ENCODE measurements at places on chromosomes 2 and 18. TPM values are rescaled to one million over a fixed set of nuclear protein-coding genes. Genes with fewer than 3 reads are reported as not detected.

APCDD1 gene
- total RNA-seq, result not detected

C2orf68 gene
- total RNA-seq, result 29.3 TPM

MEX3C gene
- total RNA-seq, result 50.9 TPM

C2orf72 gene
- not detected for total RNA-seq

CRYGD gene
- not detected for total RNA-seq

GRCh38 chr2:241925277-241925676, 55.7 kb downstream of the RTP5 start:
- no peaks in the 10 kb centered on the region for H3K36me3 ChIP-seq
- DNase-seq, result no peak
- no peak overlapping the region for H3K4me3 ChIP-seq
- no peaks in the 10 kb centered on the region for H3K27me3 ChIP-seq

DNA sequence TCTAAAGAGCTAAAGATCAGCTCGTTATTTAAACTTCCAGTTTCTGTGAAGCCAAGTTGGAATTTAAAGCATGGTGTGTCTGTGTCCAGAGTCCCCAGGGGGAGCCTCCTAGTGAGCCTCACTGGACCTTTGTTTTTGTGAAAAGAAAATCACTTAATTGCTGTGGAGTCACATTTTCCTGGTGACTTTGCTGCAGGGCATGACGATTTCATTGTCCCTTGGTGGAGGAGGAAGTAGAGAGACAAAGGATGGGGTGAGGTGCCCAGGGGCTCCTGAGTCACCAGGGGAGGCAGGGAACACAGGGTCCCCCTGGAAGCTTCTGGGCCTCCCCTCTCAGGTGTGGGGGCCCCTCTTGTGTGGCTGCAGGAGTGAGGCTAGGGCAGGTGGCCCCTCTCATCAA, 19.7 kb downstream of the ATP6V1C2 start:
- H3K4me3 ChIP-seq, result no peak overlapping the region
- H3K36me3 ChIP-seq, result no peaks in the 10 kb centered on the region
- H3K4me1 ChIP-seq, result peaks cover 8% of the 10 kb centered on the region
- H3K27me3 ChIP-seq, result no peaks in the 10 kb centered on the region

GRCh38 chr2:198141726-198142125, 337.3 kb downstream of the PLCL1 start:
- H3K27me3 ChIP-seq, result no peaks in the 10 kb centered on the region
- H3K4me3 ChIP-seq, result no peak overlapping the region
- no peak for DNase-seq
- H3K4me1 ChIP-seq, result peaks cover 15% of the 10 kb centered on the region
- peaks cover 5% of the 10 kb centered on the region for H3K36me3 ChIP-seq

DNA sequence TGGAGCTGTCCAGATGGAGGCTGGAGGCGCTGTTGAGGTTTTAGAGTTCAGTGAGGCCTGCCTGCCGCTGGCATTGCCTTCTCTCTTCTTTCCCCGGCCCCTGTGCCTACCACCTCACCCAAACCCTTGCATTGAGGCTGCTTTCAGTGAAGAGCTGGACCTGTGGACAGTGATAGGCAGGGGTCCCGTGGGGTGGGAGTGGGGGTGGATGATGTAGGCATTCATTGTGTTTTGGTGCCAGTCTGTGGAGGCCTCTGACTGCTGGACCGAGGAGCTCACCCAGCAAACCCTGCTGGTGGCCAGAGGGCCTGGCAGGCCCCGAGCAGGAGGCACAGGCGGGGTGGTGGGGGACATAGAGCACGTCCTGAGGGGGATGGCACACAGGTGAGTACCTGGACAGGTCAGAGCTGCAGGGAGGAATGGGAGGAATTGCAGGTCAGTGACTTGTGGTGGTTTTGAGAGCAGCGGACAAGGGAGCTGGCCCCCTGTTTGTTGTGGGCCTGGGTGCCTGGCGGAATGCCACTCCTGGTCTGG, 35.6 kb downstream of the NGEF start:
- H3K4me1 ChIP-seq, result no peaks in the 10 kb centered on the region
- DNase-seq, result no peak

GRCh38 chr2:145411493-145411892, 891.6 kb upstream of the ZEB2 start:
- DNase-seq, result peak; percentile 16
- H3K4me1 ChIP-seq, result peaks cover 9% of the 10 kb centered on the region
- peaks cover 6% of the 10 kb centered on the region for H3K27me3 ChIP-seq
- no peaks in the 10 kb centered on the region for H3K36me3 ChIP-seq
- no peak overlapping the region for H3K27ac ChIP-seq

DNA sequence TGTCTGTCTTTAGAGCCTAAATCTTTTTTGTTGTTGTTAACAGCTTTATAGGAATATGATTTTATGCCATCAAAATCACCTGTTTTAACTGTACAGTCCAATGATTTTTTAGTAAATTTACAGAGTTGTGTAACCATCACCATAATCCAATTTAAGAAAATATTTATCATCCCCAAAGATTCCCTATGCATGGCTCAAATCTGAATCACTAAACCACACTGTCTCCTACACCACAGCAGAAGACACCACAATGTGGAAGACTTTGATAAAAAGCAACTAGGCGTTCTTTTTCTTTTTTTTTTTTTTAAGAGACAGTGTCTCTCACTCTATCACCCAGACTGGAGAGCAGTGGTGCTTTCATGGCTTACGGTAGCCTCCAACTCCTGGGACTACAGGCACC, 99.6 kb downstream of the TXNL1 start:
- H3K27ac ChIP-seq, result no peak overlapping the region
- no peak overlapping the region for H3K4me3 ChIP-seq
- no peaks in the 10 kb centered on the region for H3K4me1 ChIP-seq
- DNase-seq, result no peak
- H3K27me3 ChIP-seq, result peaks cover 11% of the 10 kb centered on the region

DNA sequence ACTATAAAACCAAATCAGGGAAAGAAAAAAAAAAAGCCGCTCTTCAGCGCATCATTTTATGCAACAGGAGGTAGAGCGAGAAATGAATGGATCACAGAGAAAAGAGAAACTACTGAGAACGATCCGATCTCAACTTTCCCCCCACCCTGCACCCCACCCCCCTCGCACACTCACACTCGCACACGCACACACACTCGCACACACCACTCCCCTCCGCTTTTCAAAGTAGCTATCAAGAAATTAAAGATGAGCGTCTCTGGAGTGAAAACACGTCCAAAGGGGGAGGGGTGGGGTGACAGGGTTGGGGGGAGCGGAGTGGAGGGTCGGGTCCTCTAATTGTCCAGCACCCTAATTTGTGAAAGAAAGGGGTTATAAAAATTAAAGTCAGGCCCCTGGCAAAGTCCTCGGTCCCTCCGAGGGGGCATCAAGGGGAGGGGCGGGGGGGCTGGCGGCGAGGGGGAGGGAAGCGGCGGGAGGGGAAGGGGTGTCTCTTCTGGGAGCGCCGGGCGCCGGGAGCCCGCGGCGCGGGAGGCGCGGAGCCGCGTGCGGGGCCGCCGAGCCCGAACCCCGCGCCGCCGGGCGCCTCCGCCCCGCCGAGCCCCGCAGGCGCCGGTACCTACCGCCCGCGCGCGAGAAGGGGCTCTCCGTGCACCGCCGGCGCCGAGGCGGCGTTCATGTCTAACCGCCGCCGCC, 428 bp downstream of the TCF4 start:
- peaks cover 2% of the 10 kb centered on the region for H3K36me3 ChIP-seq
- peaks cover 66% of the 10 kb centered on the region for H3K27me3 ChIP-seq
- no peak overlapping the region for H3K27ac ChIP-seq
- no peak for DNase-seq
- H3K4me3 ChIP-seq, result peak overlapping the region; percentile 73
